ENCODE measurements at places on chromosomes 1 and 21.

DNA sequence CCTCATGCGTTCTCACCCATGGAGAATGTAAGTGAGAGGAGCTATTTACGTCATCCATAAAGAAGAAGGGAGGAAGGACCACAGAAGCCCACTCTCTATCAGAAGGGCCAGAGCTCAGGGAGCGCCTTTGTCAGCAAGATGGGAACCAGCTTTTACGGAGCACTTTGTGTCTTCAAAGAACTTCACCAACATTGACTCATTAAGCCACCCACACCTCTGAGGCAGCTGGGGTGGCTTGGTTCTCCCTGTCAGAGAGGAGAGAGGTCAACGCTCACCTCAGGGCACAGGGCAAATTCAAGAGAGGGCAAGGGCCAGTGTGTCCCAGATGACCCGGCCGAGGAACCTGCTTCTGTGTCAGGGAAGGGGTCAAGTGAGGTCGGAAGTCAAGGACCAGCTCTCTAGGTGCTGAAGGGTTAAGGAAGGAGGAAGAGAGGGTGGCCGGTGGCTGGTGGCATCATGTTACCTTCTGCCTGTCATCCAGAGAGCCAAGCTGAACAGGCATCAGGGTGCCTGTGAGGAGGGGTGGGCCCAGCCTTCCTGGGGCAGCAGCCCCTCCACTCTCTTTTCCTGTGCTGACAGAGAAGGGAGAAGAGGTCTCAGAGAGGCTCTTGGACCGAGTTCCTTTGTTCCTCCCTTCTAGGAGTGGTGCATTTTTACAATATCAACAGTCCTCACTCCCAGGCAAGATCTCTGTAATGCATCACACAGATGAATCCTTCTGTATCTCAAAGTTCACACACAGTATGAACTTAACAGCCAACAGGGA, 109.0 kb downstream of the ETS2 start:
- DNase-seq, result no peak

GRCh38 chr1:200179126-200179780, 151.7 kb downstream of the NR5A2 start:
- DNase-seq, result no peak

DNA sequence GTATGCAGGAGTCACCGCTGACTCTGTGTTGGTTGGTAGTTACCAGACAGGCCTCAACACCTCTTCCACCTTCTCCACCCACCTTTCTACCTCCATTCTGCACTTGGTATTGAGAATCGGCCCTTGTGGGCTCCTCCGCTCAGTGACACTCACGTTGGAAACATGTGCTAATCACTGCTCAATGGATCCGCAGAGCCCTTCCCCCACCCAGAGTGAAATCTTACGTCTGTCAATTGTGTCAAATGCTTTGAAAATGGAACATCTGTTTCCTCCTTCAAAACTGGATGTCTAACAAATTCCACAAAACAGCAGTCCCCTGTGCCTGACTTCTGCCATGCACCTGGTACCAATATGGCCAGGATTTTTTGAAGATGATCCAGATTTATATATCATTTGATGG, 65.5 kb upstream of the NRIP1 start:
- no peak for DNase-seq

- no peak for DNase-seq
Measured at GRCh38 chr21:22456241-22456640, 1458.0 kb downstream of the NCAM2 start.

DNA sequence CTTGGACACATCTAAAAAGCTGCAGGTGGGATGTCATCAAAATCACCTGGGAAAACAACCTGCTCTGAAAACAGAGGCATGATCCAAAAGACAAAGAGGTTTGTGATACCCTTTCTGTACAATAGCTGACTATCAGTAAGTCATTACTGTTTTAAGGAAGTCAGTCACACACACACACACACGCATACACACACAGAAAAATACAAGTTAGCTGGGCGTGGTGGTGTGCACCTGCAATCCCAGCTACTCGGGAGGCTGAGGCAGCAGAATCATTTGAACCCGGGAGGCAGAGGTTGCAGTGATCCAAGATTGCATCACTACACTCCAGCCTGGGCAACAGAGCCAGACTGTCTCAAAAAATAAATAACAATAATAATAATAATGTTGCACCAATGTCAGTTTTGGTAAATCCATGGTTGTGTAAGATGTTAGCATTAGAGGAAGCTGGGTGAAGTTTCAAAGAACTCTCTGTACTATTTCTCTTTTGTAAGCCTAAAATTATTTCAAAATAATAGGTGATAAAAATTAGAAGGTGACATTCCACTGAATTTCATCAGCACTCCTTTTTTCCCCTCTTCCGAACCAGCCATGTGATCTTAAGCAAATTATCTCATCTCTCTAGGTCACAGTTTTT, 9.9 kb upstream of the HLCS start:
- no peak for DNase-seq

DNA sequence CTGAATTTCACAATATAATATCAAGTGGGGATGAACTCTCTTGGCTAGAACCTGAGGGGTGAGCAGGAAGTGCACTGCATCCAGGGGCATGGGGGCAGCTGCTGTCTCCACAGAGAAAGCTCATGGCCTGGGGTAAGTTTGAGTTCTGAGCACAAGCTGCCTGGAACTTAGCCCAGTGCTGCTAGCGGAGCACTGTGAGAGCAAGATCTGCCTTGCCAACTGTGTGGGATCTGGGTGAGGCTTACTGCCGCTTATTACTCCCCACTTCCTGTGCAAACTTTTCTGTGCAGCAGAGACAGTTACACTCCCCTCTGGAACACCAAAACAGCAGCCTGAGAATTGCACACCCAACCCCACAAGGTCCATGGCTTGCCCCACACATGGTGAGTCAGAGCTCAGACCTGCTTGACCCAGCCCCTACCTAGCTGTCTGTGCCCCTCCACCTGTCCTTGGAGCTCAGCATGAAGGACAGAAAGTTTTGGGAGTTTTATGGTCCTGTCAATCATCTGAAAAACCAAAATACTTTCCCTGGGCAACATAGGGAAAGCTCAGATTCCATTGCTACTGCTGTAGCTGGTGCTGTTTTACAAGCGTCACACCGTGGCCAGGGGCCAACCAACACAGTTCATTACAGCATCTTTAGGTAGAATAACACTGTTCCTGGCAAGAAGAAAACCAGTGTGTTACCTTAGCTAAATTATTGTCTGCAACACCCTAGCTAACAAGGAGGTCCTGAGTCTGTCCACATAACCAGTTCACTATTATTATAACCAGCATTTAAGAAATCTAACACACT, 762.1 kb upstream of the NEGR1 start:
- DNase-seq, result no peak

DNA sequence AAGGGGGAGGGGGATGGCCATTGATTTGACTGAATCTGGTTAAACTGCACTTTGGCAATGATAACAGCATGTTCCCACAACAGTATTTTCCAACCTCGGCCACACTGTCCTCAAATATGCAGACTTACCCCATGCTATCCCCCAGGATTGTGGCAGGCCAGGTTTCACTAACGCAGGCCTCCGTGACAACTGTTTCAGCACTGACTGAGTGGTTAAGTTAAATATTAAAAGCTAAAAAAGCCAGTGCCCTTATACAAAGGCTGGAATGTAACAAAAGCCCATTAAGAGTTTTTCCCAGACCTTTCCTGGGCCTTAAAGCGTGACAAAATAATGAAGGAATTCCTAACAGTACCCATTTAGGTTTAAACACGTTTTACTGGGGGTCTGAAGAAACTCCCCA, 202.9 kb downstream of the USP25 start:
- no peak for DNase-seq

DNA sequence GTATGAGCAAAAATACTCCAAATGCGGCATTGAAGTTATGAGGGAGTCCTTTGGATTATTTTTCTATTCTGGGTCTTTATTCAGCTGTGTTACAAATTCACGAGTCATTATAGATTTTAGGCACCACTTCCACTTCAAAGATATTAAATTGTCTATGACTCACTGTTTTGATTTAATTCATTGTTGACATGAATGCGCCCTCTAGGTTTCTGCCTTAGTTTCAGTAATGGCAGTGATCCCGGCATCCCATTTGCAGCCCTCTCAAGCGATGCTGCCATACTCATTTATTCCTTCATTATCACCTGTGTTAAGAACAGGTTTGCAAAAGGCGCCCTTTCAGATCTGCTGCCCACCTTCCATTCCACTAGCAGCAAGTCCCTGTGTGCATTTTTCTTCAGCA, 14.0 kb downstream of the RSPO1 start:
- no peak for DNase-seq

GRCh38 chr1:63268876-63269275, 53.5 kb upstream of the FOXD3 start:
- DNase-seq, result no peak

DNA sequence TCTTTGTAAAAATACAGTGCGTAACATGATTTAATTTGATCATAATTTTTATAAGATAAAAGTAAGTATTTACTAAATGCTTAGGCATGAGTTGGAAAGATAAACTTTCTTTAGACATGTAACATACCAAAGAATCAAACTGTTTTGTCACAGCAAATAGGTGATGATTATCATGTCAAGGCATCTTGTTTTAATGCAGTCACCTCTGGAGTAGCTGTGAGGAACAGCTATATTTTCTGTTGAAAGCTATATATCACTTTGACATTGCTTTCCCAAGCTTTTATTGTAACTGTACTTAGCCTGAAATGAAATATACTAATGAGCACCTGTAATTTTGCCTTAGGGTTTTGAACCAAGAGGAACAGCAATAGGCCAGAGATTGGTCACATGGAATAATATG, 151.9 kb downstream of the TLR5 start:
- no peak for DNase-seq

DNA sequence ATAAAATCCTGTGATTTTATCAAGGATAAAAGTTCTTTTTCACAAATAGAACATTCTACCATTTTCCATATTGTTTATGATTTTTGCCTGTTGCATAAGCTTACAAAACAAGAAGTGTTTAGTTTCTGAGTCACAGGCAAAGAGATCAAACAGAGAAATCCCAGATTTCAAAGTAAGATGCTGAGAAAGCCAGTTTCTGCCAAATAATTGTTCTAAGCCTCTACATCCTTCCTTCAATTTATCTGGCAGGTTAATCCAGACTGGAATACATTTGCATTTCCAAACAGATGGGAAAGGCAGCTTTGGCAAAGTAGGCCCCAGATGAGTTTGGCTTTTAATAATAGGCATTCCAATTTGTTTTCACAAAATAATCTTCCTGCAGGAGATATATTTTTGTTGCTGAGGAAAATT, 2.5 kb downstream of the SLC1A7 start:
- no peak for DNase-seq

DNA sequence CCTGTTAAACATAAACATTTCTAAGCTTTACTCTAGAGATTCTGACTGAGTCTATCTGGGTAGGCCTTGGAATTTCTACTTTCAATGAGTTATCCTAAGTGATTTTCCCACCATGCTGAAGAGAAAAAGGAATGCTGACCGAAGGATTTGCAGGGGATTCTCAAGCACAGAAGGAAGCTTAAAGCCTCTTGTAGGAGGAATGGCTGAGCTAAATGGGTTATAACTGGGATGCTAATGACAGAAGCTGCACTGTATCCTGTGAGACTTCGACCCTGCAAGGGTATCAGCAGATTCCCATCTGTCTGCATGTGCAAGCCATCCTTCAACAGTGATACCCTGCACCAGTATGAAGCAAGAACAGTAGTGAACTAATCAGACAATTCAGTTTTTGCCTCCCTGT, 35.4 kb downstream of the SLC35D1 start:
- DNase-seq, result no peak

GRCh38 chr1:42164551-42165420, at the start of gene GUCA2A:
TSS of gene GUCA2A (minus strand) at chr1:42164745. CDS start at chr1:42164712, 33 bp downstream.
- DNase-seq, result no peak

DNA sequence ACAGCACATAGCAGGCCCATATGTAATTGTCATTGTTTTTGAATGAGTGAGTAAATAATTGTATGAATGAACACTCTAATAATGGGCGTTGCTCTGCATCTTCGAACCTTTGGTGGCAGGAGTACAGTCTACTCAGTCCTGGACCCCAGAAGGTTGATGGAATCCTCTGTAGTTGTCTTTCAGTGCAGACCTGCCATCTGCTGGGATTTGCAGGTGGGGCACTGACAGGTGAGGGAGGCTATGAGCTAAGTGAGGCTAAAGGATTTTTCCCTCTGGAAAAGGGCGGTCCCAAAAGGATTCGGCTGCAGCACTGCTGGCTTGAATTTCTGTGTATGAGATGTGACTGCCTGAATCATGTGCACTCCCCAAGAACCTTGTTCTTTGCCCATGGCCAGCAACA, 53.4 kb downstream of the PLXNA2 start:
- no peak for DNase-seq

DNA sequence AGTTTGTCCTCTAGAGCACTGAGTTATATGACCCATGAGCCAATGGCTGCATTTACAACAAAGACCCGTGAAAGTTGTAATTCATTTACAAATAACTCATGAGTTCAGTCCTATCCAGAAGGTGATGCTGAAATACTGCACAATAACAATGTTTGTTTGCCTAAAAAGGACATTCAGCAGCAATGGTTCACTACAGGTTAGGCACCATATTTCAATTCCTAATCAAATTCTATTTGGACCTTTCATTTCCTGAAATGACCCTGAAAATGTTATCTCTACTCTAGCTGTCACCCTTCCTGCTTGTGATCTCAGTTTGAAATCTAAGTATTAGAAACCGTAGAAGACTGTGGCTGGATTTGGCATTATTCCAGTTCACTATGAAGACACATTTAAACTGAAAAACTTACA, 191.2 kb upstream of the SAMSN1 start:
- DNase-seq, result no peak

DNA sequence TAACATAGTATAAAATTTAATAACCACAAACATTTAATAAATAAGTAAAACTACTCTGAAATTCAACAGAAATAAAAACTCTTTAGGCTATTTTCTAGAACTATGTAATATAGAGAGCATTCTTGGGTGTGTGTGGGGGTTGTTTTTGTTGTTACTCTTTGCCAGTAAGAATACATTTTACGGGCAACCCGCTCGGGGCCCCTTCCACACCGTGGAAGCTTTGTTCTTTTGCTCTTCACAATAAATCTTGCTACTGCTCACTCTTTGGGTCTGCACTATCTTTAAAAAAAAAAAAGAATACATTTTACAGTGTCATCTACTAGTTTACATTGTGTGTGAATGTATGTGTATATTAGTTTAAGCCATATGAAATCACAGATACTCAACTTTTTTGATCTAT, 16.0 kb upstream of the GIPC2 start:
- no peak for DNase-seq

DNA sequence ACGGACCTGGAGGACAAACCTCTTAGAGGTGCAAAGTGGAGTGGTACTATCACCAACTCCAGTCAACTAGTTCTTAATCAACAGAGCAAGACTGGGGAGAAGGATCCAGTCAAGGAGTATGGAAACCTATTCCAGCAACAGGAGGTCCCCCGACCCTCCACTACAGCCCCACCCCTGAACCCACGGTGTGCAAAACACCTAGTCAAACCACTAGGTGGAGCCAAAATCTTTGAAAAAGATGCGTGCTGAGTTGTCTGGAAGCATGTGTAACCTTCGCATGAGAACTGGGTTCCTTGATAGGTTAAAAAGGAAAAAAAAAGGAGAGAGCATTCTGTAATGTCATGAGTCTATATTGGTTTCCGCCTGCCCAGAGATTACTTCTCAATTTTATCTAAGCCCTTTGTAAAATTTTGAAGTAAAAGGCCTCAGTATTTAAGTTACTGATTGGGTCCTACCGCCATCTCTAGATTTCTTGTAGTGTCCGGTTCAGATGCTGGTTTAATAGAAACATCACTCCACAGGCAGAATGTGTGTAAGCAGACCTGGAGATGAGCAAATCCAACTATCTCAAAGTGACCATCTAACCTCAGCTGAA, 81.9 kb upstream of the HAO2 start:
- no peak for DNase-seq

- no peak for DNase-seq
Measured at GRCh38 chr1:3902571-3903091, 2.6 kb upstream of the C1orf174 start.

GRCh38 chr1:66214901-66215300, 319.1 kb upstream of the SGIP1 start:
- no peak for DNase-seq

- DNase-seq, result no peak
Measured at GRCh38 chr21:42903817-42904216, 10.7 kb downstream of the NDUFV3 start.

All from left ventricle myocardium inferior (tissue), 1 donor.